ENCODE measurements at places on chromosomes 6 and 20.

GRCh38 chr6:131412960-131413830, 159.8 kb upstream of the ARG1 start:
- no peak for DNase-seq

GRCh38 chr6:79544299-79544927, 7.2 kb upstream of the LCA5 start:
- DNase-seq: no peak

- no peak for DNase-seq
Measured at GRCh38 chr20:2967841-2968240, 75.6 kb upstream of the GNRH2 start.

DNA sequence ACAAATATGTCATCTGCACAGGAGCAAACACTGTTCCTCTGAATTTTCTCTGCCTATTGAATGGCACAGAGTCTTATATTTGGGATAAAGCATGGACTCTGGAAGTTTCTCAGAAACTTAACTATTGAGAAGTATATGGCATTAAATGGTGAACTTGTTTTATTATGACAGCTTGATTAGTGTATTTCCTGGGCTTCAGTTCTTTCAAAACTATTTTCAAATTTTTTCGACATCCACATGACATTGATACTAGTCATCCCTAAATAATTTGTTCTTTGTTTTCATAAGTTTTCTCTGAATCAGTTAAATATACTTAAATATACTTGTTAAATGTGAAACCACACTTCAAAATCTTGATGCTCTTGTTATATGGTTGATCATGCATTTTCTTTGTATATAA, 144.0 kb upstream of the TSHZ2 start:
- DNase-seq: no peak

- DNase-seq: peak; percentile 29
Measured at GRCh38 chr20:2006452-2007361, 12.8 kb upstream of the PDYN start.

DNA sequence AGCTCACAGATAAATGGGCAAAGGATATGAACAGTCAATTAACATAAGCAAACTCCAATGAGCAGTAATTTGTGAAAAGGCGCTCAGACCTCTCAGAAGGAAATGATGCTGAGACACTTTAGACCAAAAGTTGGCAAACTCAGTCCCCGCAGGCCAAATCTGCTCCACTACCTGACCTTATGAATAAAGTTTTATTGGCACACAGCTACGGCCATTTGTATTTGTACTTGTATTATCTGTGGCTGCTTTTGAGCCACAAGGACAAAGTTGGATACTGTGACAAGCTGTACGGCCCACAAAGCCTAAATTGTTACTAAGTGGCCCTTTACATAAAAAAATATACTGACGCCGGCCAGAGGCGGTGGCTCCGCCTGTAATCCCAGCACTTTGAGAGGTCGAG, 167.0 kb downstream of the PREX1 start:
- DNase-seq: no peak

DNA sequence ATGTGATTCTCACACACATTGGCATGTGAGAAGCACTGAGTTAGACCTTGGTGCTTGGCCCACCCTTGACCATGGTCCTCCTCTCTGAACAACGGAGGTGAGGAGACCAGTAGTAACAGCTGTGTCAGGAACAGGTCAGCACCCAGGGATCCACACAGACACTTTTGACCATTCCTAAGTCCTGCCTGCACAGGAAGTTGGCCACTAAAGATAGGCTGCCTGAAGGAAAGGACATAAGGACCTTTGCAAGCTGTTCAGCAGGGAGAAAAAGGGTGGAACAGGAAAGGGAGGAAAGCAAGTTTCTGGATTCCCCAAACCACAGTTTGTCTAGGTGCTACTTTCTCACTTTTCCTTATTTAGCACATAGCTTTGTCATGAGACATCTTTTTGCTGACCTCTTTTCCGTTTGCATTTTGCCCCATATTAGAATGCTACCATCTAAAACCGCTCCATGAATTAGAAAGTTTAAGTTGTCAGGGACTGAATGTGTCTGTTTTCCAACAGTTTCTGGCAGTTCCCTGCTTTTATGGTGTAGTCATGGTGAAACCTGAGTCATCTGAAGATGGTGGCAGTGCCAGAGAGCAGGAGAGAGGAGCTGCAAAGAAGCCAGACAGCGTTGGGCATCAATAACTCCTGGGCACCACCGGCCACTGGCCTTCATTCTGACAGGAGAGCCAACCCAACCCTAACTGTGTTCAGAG, 1.1 kb upstream of the CD109 start:
- DNase-seq: no peak

- DNase-seq: no peak
Measured at GRCh38 chr20:6299456-6299855, 176.6 kb upstream of the FERMT1 start.

DNA sequence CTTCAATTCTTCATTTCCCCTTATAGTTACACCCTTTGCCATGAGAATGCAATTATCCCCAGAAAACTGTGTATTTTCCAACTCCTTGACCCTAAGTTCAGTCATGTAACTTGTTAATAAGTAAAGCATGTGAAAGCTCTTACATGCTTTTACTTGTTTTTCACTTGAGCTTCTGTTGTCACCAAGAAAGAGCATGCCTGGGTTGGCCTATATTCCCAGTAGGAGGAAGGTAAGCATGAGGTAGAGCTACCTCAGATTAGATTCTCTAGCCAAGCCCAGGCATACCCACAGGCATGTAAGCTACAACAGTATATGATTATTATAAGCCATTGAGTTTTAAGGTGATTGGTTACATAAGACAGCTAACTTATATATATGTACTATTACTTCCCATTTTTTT, 101.7 kb upstream of the SMLR1 start:
- no peak for DNase-seq

- DNase-seq: no peak
Measured at GRCh38 chr20:59439243-59439642, 138.8 kb downstream of the EDN3 start.

- DNase-seq: no peak
Measured at GRCh38 chr20:44068316-44069201, 118.4 kb downstream of the JPH2 start.

DNA sequence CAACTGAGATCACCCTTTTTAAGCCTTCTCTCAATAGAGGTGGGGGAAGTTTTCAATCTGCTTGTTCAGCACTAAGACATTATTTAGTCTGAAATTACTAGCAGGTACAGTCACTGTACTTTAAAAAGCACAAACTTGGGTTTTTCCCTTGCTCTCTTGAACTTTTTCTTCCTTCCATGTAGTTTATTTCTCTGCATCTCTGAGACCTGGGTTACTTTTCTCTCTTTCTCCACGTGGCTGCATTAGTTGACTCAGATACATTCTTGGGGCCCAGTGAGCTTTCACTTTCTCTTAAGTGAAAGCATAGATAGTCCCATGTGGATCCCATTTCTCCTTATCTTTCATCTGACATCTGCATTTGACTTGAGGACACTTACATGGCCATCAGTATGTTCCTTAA, 433.9 kb upstream of the MAP3K7 start:
- no peak for DNase-seq

- DNase-seq: no peak
Measured at GRCh38 chr6:158332237-158332636, 20.0 kb downstream of the TULP4 start.

GRCh38 chr20:44211177-44212039, 837 bp upstream of the OSER1 start:
- DNase-seq: no peak

DNA sequence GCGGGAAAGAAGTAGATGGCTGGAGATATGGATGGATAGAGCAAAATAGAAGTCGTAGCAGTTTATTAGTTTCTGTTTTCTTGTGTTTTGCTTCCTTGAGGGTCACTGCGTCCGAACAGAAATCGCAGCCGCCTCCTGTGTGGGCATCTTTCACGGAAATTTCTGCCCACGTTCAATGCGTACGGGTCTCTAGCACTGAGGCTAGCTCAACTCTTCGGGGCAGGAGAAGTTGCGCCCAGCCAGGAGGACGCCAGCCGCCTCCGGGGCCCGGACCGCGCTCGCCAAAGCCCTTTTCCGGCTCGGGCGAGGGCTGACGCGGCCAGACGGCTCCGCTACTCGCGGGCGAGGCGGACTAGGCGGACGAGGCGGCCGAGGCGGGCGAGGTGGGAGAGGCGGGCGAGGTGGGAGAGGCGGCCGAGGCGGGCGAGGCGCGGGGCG, 814 bp downstream of the TFAP2B start:
- no peak for DNase-seq

DNA sequence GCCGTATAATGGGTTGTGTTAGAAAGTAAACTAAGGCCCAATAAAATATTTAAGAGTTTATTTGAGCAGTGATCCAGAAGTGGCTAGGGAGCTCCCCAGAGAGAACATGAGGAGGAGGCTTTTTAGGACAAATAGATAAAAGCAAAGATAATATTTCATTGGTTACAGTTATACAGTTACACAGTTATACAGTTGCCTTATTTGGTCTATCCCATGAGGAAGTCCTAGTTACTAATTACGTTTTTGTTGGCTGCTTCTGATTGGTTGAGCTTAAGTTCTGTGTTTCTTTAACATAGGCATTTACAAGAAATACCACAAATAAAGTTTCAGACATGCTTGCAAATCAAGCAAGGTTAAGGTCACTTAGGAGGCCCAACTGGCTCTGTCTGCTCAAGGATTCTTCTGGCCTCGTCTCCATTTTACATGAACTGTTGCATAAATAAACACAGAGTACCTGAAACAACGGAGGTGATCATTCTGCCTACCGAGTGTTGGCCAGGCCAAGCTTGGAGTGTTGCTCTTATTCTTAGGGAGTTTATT, 7.0 kb downstream of the UBD start:
- peak; percentile 82 for DNase-seq

- DNase-seq: no peak
Measured at GRCh38 chr20:528923-529604, 14.5 kb downstream of the CSNK2A1 start.

- no peak for DNase-seq
Measured at GRCh38 chr6:156351346-156351966, 425.7 kb upstream of the ARID1B start.

GRCh38 chr6:3303795-3304411, 45.2 kb downstream of the PSMG4 start:
- DNase-seq: no peak

- DNase-seq: no peak
Measured at GRCh38 chr6:143368426-143368825, 82.1 kb downstream of the ADAT2 start.

- no peak for DNase-seq
Measured at GRCh38 chr6:44227148-44227793, 3.9 kb downstream of the SLC29A1 start.

GRCh38 chr20:22949331-22950109, 85.6 kb upstream of the SSTR4 start:
- no peak for DNase-seq

GRCh38 chr6:126002755-126003679, 16.7 kb downstream of the TRMT11 start:
- no peak for DNase-seq

- DNase-seq: no peak
Measured at GRCh38 chr6:136990754-136991153, 54.0 kb downstream of the IL20RA start.

DNA sequence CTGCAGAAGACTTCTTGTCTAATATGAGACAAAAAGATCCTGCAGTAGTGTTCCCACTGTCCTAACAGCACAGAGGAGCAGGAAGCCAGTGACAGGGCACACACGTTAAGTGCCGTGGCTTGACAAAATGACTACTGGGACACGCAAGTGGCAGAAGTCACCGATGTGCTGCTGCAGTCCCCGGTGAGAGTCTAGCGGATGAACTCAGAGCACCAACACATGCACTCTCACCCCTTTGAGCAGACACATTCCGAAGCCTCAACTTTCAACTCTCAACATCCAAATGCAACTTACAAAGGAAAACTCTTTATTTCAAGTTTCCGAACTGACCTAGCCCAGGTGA, 898 bp downstream of the LAMA4 start:
- DNase-seq: no peak

- peak; percentile 89 for DNase-seq
Measured at GRCh38 chr6:42661540-42662153, 60.8 kb downstream of the PRPH2 start.

DNA sequence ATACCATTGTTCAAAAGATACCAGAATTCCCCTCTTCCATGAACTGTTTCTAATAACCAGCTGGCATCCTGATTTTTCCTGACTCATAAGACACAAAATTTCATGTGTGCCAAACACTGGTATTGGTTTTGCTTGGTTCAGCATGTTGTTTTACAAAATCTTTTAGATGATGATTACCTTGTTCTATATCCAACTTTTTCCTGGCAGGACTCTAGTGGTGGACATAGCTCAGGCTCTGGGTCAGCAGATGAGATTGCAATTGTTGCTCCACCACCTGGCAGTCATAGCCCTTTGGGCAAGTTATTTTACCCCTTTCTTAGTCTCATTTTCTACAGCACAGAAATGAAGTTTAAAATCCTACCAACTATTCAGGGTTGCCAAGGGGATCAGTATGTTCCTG, 6.2 kb downstream of the TRIM38 start:
- DNase-seq: no peak

GRCh38 chr6:17705428-17705777, 1.3 kb downstream of the NUP153 start:
- DNase-seq: no peak

DNA sequence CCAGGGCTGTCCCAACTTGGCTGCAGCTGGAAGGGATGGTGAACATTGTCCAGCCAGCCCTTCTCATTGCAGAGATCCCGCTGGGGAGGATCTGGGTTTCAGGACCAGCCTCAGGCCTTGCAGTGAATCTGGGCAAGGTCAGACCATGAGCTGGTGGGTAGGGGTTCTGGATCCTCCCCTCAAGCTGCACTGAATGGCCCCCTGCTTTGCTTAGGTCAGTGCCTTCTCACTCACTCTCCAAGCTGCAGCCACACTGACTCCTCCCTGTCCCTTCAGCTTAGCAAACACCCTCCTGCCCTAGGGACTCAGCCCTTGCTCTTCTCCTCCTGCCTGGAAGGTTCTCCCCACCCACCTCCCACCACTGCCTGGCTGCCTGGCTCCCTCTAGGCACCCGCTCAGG, 95.3 kb upstream of the KCNG1 start:
- no peak for DNase-seq

- DNase-seq: no peak
Measured at GRCh38 chr6:107342144-107342543, 117.2 kb downstream of the PDSS2 start.

GRCh38 chr6:1587546-1587945, 22.2 kb upstream of the FOXC1 start:
- no peak for DNase-seq

DNA sequence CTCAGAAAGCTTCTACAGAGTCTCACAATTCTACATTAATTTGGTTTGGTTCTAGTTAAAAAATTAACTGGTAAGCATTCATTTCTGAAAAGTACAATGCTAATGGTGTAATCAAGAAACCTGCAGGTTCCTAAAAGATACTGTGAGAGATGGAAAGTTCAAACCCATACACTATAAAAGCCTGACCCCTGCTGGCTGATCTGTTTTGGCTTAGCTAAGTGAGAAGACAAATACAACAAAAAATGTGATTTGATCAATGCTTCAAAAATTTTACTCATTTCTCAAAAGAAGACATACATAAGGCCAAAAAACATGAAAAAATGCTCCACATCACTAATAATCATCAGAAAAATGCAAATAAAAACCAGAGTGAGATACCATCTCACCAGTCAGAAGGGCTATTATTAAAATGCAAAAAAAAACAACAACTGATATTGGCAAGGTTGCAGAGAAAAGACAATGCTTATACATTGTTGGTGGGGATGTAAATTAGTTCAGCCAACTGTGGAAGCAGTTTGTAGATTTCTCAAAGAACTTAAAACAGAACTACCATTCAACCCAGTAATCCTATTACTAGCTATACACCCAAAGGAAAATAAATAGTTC, 102.8 kb downstream of the MOXD1 start:
- DNase-seq: peak; percentile 34

- no peak for DNase-seq
Measured at GRCh38 chr20:63166193-63167020, 49.5 kb downstream of the YTHDF1 start.
